ENCODE measurements at places on chromosomes 1 and 21.

- no peak for DNase-seq
These were observed 326.1 kb downstream of the ASTN1 start for GRCh38 chr1:176838276-176838995.

DNA sequence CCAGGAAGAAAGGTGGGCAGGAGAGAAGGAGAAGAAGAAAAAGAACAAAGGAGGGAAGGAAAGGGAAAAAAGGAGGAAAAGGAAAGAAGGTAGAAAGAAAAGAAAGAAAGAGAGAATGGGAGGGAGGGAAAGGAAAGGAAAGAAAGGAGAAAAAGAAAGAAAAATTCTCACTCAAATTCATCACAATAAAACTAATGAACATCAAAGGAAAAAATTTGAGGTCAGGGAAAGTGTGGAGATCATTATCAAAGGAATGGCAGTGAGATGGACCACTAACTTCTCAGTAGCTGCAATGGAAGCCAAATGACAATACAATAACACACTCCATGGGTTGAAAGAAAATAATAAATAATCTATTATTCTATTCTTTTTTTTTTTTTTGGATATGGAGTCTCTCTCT lies 48.0 kb upstream of the JAK1 start:
- no peak for DNase-seq

GRCh38 chr1:71324671-71325267 lies 243.9 kb upstream of the ZRANB2 start:
- DNase-seq, result no peak

DNA sequence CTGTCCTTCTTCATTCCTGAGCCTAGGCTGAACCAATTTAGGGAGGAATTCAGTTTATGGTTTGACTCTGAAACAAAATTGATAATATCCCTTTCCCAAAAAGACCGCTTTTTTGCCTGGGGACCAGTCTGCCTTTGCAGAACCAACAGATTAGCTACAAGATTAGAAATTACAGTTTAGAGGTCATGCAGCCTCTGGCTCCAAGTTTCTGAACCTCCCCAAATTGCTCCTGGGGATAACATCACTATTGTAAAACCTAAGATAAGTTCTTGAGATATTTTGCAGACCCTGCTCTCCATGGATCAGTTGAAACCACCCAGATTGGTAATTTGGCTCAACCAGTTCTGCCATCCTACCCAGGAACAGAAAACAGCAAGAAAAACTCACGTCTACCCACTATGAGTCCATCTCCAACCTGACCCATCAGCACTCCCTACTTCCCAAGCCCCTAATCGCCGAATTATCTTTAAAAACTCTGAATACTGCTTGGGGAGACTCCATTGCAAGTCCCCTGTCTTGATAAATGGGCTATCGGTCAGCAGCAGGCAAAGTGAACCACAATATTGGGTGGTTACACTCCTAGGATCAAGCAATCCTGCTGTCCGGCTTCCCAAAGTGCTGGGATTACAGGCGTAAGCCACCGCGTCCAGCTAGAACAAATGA lies 605 bp upstream of the RABGGTB start:
- DNase-seq, result no peak

DNA sequence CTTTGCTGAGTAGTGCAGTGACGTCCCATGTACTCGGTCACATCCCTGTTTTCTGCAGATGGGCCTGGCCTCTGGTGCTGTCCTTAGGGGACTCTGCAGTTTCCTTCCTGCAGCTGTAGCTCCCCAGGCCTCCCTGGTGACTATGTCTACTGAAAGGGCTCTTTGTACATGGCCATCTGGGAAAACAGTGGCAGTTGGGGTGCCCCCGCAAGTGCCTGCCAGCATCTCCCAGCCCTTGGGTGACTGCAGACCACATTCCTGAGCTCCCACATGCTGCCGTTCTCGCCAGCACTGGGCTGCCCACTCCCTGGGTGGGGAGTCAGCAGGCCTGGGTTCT lies 37.5 kb upstream of the KCNA10 start:
- peak; percentile 95 for DNase-seq

DNA sequence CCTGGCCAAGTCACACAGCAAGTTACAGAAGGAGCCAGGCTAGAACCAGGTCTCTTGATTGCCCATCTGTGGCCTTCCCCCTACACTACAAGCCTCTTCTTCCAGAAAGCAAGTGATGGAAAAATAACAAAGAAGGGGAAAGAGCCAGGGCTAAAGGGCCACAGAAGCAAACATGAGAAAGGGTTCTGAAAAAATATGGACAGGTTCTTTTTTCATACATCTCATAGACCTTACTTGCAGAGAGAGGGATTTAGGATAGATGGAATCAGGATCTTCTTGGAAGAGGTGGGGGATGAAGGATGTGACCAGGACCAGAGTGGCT lies 3.2 kb downstream of the RHBG start:
- DNase-seq, result no peak

DNA sequence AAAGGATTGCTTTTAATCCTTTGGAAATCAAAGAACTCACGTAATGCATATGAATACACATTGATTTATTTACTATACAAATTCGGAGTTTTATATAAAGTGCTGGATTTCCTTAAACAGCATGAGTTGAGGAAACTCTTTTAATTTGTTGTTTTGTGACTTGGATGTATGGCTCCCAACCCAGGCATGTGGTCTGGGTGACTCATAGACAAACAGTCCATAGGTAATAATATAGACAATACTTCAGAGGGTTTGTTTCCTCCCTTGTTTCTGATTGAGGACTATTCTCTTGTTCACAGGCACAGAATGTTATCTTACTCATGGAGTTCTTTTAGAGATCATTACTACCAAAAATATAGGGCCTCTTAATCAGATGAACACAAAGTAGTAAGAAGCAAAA lies 43.8 kb downstream of the XPR1 start:
- no peak for DNase-seq

GRCh38 chr1:151881479-151881878 lies 27.8 kb downstream of the THEM4 start:
- DNase-seq, result peak; percentile 62

DNA sequence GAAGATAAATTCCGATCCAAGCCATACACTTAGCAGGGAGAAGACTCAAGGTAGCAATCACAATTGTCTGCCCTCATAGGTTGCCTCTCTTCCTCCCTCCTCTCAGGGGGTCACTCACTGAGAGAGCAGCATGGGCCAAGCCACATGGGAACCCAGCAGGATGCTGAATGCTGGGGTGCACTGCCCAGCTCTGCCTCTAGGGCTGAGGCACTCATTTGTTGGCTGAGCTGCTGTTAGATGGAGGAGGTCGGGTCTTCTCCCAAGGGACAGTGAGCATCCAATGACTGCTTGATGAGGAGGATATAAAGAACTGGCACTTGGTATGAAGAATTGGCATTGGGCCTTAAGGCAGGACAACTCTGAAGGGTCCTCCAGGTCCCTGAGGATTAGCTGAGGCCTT lies 418.8 kb downstream of the SIPA1L2 start:
- DNase-seq, result no peak

DNA sequence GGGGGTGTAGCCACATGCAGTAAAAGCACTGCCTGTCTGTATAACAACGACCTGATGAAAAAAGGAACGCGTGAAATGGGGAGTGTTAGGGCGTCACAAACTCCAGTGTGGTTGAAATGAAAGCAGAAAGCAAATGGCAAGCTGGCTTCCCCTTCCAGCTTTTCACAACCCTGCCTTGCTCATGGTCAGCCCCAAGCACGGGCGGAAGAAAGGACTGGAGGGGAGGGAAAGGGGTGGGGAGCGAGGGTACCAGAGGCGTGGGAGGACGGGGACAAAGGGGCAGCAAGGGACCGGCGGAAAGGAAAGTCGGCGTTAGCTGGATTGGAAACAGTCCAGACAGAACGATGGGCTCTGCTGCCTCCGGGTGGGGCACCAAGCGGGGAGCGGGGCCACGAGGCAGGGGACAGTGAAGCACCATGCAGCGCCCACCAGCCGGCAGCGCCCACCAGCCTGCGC lies 9.6 kb downstream of the VPS26C start:
- peak; percentile 39 for DNase-seq

GRCh38 chr1:84776639-84777038 lies 86.4 kb upstream of the SSX2IP start:
- peak; percentile 67 for DNase-seq

- DNase-seq, result peak; percentile 95
These were observed 4.1 kb upstream of the AGTRAP start for GRCh38 chr1:11731691-11732283.

DNA sequence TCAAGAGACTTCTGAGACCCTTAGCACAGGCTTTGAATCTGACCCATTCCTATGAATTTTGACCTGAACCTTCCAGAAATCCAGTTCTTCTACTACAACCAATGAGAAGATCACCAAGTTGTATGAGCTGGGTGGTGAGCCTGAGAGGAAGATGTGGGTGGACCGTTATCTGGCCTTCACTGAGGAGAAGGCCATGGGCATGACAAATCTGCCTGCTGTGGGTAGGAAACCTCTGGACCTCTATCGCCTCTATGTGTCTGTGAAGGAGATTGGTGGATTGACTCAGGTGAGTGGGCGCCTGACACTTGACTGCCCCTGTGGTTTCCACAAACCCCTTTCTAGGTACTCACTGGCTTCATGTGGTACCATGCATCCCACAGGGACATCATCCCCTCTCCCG lies 20.0 kb upstream of the PIGV start:
- no peak for DNase-seq

DNA sequence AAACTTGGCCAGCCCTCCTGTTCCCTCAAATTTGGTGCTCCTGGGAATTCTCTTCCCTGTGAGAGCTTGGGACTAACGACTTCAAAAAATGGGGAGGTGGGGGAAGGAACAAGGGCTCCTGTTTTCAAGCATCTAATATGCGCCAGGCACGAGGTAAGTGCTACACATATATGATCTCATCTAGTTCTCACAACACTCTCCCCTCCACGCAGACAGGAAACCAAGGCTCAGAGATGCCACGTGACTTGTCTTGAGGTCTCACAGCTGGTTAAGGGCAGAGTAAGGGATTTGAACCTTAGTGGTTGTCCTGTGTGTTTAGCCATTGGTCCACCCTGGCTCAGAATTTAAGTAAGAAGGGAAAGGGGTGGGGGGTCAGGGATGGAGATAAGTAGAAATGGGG lies 125.9 kb downstream of the DMRTB1 start:
- no peak for DNase-seq

DNA sequence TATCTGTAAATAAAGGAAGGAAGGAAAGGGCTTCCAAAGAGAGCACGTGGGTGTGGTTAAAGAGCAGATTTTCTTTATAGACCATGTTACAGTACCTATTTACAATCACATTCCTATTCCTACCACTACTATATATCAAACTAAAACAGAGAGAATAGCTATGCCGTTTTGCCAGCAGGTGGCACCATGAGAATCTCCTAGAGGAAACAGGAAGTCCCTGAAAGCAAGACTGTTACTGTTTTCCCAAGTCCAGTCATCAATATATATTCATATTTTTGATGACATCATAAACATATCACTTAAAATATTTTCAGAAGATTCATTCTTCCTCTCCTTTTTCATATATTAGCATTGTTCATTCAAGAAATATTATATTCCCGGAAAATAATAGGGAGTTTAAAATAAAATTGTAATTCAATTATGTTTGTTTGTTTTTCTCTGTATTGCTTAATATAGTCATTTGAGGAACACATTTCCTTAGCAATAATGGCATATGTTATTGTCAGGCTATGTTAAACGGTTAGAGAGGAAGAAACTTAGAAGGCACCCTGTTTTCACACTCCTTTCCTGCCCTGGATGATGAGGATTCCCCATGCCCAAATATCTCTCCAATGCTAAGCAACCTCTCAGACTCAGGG lies 6.6 kb downstream of the CCDC190 start:
- peak; percentile 77 for DNase-seq

- DNase-seq, result peak; percentile 50
These were observed 48.3 kb downstream of the ATG4C start for GRCh38 chr1:62832276-62832675.

- no peak for DNase-seq
These were observed 158.8 kb upstream of the SGIP1 start for GRCh38 chr1:66375125-66375524.

DNA sequence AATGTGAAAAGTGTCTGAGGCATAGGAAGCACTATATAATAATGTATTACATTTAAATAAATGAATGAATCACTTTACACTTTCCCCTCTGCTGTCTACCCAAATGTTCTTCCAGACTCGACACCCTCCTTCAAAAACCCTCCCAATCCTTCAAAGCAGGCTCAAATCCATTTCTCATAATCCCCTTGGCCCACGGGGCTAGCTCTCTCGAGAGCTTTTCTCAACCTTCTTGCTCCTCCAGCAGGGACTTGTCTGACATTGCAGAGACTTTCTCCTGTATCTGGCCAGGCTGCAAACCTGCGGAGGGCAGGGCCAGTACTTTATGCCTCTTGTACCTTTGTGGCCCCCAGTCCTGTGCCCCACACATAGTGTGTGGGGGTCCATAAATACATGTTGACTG lies 14.1 kb upstream of the CNTN2 start:
- no peak for DNase-seq

All from Ammon's horn (tissue), 1 donor.